Fibroblast of skin of scalp (primary cell): ENCODE measurements at places on chromosomes 6 and 20.

GRCh38 chr6:11144393-11144851 is 32.9 kb upstream of the ERVFRD-1 start:
- DNase-seq: peak; percentile 72

DNA sequence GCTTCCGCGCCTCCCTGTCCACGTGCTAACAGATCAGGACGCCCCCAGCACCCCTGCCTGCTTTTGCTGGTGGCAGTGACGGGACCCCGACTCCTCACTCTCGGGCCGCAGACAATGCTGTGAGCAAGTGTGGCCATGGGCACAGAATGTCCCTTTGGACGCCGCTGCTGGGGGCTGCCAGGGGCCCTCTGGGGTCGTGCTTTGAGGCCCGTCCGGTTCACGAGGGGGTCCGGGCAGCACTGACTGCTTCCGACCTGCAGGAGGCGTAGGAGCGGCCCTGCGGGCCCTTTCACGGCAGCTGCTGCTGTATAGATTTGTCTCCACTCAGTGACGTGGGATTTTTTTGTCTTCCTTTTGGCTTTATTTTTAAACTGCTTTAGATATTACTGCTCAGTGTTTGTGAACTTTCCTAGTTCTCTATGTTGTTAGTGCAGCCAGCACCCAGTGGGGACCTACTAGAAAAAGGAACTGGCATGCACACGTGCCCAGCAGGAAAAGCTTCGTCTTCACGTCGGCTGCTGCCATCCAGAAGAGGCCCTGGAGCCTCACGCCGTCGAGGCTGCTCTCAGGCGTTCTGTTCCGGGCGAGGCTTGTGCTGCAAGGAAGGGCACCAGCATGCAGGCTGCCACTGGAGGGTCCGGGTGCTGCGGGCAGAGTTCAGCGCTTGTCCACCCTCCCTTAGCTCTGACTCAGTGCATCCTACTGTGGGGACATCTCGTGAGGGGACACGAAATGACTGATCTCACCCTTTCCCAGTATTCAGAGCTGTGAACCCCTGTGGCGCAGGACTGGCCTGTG is 21.7 kb downstream of the UCKL1 start:
- DNase-seq: no peak

DNA sequence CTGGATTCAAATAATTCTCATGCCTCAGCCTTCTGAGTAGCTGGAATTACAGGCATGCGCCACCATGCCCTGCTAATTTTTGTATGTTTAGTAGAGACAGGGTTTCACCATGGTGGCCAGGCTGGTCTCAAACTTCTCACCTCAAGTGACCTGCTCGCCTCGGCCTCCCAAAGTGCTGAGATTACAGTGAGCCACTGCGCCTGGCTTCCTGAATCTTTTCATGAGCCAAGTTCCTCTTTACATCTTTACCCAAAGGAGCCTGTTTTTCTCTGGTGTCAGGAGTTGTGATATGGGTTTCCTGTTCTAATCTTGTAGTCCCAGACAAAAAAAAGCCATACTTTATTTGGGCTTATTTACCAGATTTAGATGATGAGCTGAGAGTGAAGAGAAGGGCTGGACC is 34.4 kb downstream of the PCNA start:
- no peak for DNase-seq

GRCh38 chr6:151317103-151317994 is 74.0 kb downstream of the ZBTB2 start:
- DNase-seq: peak; percentile 87

- DNase-seq: peak; percentile 8
Measured at GRCh38 chr6:107458672-107459282, 587 bp downstream of the PDSS2 start.

DNA sequence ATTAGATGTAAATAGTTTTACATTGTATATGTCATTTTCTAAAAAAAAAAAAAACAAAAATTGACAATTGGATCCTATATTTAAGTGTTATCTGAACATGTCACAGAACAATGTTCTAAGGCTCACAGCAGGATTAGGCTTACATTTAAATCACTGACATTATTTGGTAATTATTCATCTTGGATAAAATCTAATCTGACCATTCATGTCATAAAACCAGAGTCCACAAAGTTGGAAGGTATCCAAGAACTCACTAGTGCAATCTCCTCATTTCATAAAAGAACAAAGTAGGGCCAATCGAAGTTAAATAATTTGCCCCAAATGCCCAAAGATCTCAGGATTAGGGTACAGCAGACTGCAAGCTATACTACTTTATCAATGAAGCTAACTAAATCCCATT is 73.0 kb downstream of the PDSS2 start:
- peak; percentile 44 for DNase-seq

DNA sequence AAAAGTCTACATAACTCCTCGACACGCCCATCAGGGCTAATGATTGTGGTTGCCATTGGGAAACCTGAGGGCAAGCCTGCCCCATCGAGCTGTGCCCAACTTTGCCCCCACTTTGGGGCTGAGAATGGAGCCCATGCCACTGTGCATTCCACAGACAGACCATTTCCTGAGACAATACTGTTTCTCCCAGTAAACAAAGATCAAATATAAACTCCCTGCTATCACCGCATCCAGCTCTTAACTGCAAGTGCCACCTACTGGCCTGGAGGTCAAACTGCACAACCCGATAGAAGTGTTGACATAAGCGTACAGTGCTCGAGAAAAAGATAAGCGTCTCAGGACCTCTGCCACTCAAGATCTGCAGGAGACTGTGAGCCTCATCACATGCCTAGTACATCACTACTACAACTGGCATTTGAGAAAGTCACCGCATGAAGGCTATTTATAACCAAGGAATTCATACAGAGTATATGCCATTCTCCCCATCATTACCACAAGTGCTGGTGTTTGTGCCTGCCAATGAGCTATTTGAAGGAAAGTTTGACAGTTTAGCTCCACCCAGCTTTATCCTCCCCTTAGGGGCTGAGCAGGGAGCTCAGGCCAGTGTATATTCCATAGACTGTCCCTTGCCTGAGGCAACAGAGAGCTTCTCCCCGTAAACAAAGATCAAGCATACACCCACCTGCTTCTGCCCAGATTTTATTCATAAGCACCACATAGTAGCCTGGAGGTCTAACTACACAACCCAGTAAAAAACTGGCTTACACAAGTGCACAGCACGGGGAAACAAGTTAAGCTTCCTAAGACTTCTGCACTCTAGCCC is 4.5 kb upstream of the DEFB126 start:
- DNase-seq: no peak

DNA sequence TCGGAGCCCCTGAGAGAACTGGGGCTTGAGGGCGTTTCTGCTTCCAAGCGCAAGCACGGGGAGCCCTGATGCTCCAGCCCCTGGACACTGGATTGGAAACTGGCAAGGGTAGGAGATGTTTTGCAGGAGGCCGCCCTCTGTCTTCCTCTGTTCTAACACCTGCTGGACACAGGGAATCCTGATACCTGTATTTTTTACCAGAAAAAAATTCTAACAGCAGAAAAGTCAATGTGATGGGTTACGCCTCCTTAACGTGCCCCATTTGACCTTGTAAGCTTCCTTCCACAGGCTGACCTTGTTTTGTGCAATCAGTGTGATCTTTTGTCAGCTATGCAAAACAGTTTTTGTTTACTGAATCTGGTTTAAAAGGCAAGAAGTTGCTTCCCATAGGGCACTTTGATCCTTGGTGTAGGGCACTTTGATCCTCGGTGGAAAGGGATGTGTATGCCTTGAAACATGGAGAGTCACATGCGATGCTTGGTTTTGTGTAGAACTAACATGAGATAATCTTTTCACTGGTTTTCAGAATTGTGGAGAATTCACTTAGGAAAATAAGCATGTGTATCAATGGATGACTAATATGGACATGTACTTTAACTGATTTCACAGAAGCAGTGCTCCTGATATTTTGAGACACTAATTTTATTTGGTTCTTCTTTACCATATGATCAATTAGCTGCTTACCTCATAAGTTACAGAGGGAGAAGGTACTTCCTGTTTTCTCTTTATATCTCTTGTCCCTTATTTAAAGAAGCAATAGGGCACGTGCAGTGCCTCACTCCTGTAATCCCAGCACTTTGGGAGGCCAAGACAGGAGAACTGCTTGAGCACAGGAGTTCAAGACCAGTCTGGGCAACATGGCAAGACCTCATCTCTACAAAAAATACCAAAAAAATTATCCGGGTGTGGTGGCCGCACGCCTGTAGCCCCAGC is 59.9 kb upstream of the MAP3K4 start:
- DNase-seq: no peak

DNA sequence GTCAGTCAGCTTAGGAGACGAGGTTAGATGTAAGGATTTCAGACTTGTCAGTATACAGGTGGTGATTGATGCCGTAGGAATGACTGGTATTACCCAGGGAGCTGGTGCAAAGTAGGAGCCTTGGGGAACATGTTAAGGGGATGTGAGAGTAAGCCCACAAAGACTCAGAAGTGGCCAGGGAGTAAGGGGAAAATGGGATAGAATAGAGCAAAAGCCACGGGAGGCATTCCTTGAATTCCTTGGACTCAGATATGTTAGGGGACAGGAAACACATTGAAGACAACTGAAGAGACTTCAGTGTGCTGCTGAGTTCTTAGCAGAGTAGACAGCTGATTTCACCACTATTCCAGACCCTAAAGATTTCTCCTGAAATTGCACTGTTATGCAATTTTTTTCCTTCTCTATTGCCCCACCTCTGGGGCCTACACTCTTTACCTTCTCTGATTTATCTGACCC is 1.2 kb upstream of the ACAT2 start:
- peak; percentile 94 for DNase-seq

GRCh38 chr20:51450221-51450712 is 92.3 kb downstream of the NFATC2 start:
- no peak for DNase-seq

DNA sequence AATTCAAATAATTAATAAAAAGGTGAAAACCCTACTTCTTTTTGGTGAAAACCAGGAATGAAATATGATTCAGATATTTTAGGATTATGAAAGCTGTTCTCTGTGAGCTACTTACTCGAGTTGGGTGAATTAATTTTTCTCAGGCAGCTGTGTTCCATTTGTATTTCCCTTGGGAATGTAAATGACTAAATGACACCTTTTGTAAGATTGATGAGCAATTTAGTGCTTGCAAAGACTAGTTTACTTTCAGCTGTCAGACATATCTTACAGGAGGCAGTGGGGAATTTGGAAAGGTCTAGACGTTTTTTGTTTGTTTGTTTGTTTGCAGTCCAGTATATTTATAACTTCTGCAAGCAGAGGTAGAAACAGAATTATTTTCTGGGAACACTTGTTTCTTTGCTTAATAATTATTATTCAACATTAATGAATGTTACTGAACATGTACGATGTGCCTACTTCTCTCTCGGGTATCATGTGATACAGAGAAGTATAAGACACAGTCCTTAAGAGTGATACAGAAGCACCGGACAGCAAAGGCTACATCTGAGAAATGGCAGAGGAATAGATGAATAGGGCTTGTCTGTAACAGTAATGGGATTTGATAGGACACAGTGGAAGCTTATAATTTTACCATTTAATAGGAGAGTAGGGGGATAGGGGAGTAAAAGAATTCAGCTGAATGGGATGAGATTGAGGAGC is 91.3 kb downstream of the AKAP7 start:
- no peak for DNase-seq

DNA sequence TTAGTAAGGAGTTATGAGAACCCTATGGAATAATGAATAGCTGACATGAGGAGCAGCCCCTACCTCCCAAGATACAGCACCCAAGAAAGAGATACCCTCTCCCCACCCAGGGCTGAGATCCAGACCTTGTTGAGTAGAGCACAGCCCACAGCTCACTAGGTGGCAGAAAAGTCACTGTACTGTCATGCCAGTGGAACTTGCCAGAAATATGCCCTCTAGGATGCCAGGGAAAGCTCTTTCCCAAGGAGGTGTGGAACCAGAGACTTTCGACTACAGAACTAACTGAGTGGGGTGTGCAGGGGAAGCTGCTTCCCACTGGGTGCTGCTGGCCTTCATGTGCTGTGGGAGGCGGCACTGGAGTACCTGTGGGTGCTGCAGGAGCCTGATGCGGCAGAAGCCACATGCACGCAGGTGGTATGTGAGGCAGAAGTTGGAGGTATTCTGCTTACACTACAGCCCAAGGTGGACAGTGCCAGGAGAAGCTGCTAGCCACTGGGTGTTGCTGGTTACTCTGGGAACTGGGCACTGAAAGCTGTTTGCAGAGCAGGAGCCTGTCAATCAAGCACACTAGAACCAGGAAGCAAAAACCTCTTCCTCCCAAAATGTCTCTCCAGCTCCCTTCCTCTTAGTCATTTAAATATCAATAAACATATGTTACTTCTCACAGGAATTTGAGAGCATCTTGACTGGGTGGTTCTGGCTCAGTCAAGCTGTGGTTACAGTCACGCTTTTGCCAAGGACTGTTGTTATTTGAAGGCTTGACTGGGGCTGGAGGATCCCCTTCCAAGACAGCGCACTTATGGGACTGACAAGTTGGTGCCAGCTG is 17.8 kb downstream of the ARMC12 start:
- DNase-seq: peak; percentile 37

DNA sequence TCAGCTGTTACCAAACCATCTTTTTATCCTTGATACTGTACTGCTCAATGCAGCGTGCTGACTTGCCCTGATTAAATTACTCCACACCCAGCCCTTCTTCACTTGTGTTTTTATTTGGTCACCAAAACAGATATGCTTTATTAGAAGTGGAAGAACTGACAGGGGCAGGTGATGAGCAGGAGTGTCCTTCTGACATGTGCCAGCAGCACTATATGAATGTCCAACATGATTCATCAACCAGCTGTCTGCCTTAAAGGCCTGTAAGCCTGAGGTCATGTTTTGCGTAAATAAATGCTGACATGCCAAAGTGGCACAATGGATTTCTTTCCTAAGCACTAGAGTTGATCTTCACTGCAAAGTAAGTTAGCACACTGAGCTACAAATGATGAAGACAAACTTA is 15.4 kb downstream of the POPDC3 start:
- DNase-seq: peak; percentile 22

- no peak for DNase-seq
Measured at GRCh38 chr20:58192567-58192966, 35.9 kb downstream of the ANKRD60 start.

DNA sequence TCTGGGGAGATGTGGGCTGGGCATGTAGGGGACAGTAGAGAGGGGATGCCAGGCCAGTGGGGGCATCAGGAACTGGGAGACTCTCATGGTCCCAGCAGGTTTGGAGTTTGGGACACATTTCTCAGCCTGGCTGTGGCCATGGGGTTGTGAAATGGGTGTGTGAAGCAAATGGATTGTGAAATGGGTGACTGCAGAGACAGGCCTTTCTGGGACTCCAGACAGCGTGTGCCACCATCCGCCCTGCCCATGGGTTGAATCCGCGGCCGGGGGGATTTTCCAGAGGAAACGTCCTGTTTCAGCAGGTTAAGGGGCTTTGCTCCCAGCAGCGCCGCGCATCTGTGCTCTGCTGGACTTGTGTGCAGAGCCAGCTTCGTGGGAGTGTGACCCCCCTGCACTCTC is 3.7 kb upstream of the PMEPA1 start:
- DNase-seq: no peak

- no peak for DNase-seq
Measured at GRCh38 chr6:1841136-1841535, 231.4 kb downstream of the FOXC1 start.

- DNase-seq: no peak
Measured at GRCh38 chr6:3208775-3209113, 18.7 kb downstream of the TUBB2B start.
